Fibroblast of skin of left biceps (primary cell): ENCODE measurements at places on chromosomes 3 and 15.

- no peak for DNase-seq
These were observed 1.4 kb downstream of the EPHB3 start for GRCh38 chr3:184562878-184563560.

GRCh38 chr15:46266661-46267060 lies 631.8 kb downstream of the SQOR start:
- DNase-seq, result no peak

GRCh38 chr3:129867506-129868124 lies 25.9 kb downstream of the TMCC1 start:
- DNase-seq, result no peak

- DNase-seq, result peak; percentile 56
These were observed 567.2 kb upstream of the TBL1XR1 start for GRCh38 chr3:177764377-177764912.

GRCh38 chr3:179706233-179706632 lies 53.4 kb downstream of the USP13 start:
- no peak for DNase-seq

DNA sequence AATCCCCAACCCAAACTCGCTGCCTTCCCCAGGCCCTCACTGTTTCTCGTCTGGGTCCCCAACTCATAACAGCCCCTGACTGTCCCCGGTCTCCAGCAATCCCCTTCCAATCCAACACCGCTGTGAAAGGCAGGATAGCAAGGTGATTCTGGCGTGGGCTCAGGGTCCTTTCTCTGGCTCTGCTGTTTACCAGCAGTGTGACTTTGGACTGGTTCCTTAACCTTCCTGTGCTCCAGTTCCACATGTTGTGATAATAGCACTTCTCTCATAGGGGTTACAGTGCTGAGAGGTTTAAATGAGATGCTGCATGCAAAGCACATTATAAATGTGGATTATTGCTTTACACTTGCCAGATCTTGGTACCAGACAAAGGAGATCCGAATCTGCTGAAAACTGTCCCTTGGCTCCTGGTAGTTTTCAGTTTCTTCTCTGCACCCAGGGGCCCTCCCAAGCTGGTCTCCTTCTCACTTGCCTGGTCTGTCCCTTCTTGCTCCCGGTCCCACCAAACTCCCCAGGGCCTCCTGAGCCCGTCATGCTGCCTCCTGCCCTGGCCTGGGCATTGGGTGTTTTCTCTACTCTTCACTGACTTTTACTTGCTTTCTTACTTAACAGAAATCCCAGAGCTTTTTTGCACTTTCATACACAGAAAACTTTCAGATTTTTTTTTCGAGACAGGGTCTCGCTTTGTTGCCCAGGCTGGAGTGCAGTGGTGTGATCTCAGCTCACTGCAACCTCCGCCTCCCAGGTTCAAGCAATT lies 26.8 kb upstream of the CYP11A1 start:
- no peak for DNase-seq

- no peak for DNase-seq
These were observed 22.0 kb upstream of the HDC start for GRCh38 chr15:50287324-50288116.

DNA sequence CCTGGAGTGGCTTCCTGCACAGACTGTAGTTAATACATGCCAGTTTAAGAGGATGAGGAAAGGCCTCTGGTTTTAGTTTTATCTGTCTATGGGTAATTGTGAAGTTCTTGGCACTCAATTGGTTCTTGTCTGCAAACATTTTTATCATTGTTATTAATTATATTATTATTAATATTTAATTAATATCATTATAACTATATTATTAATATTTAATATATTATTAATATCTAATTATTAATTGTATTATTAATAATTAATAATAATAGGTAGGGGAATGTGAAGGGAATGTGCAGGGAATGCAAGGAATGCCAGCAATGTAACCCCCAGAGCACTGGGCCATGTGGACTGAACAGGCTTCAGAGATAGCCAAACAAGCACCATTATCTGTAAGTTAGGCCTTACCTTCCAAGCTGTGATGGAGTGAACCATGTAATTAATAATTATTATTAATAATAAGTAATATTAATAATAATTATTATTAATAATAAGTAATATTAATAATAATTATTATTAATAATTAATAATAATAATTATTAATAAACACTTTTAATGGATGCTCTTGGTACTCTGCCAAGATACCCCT lies 79.8 kb upstream of the NMNAT3 start:
- no peak for DNase-seq

- DNase-seq, result no peak
These were observed 24.5 kb upstream of the HDAC11 start for GRCh38 chr3:13455644-13456043.

GRCh38 chr3:141365201-141365600 lies 3.1 kb upstream of the ZBTB38 start:
- no peak for DNase-seq

GRCh38 chr3:155741603-155742002 lies 3.3 kb downstream of the PLCH1 start:
- no peak for DNase-seq

- no peak for DNase-seq
These were observed 25.2 kb upstream of the SLC4A7 start for GRCh38 chr3:27509376-27509775.

GRCh38 chr3:20068512-20069177 lies 28.4 kb downstream of the KAT2B start:
- no peak for DNase-seq

DNA sequence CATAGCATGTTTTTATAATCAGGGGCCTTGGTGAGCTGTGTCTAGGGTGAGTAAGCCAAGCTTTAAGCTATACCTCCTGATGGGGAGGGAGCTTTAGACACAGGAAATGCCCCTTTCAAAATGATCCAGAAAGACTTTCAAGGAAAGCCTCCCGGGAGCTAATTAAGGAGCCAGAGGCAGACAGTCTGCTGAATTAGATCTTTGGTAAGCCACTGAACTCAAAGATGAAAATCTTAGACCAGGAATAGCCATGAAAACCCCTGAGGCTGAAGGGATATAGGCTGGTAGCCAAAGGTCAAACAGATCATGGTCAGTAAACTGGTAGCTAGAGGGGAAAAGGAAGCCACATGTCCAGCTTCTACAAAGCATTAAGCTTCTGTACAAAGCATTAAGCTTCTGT lies 42.7 kb upstream of the GAP43 start:
- no peak for DNase-seq

GRCh38 chr15:93028632-93029213 lies 60.3 kb downstream of the RGMA start:
- peak; percentile 43 for DNase-seq

GRCh38 chr3:157865352-157866000 lies 240.7 kb downstream of the SHOX2 start:
- no peak for DNase-seq

- no peak for DNase-seq
These were observed 19.3 kb downstream of the ALCAM start for GRCh38 chr3:105385819-105386508.

DNA sequence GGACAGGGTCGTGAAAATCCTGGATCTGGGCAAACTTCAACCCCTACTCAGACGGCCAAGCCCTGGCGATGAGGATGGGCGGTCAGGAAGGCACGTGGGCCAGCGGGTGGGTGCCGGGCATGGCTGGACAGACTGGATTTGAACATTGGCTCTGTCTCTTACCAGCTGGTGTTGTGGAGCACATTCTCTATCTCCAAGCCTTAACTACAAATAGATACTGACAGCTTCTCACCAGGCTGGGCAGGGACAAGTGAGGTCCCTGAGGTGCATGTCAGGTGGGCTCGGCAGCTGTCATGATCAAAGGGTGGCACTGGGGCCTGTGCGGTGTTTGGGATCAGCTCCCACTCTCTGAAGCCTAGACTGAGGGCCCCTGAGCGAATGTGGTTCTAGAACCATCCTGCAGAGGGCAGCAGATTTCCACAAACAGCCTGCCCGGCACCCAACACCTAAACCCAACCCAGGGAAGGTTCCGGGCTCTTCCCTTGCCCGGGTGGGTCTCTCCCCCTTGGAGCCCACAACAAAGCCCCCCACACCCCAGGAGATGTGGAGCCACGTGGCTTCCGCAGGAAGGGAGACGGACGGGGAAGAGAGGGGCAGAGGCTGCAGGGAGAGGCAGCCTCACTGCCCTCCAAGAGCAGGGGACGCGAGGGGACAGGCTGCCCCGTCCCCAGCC lies 58.4 kb downstream of the RGMA start:
- no peak for DNase-seq

GRCh38 chr3:176839901-176840300 lies 357.4 kb downstream of the TBL1XR1 start:
- no peak for DNase-seq

DNA sequence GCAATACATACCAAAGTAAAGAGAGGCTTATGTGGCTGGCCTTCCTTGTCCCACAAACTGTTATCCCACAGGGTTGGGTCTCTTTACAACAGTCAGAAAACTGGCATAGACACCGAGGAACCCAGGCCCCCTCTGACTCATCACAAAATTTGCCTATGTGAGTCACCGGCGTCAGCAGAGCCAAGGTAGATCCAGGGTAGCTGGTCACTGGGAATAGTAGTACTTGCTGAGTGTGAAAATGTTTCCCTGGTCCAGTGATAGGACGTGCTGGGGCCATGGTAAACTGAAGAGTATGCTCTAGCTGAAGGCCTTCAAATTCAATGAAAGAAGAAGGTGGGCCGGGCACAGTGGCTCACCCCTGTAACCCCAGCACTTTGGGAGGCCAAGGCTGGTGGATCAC lies 27.1 kb upstream of the SKIL start:
- DNase-seq, result no peak

GRCh38 chr15:36673039-36673438 lies 93.6 kb downstream of the CDIN1 start:
- no peak for DNase-seq

DNA sequence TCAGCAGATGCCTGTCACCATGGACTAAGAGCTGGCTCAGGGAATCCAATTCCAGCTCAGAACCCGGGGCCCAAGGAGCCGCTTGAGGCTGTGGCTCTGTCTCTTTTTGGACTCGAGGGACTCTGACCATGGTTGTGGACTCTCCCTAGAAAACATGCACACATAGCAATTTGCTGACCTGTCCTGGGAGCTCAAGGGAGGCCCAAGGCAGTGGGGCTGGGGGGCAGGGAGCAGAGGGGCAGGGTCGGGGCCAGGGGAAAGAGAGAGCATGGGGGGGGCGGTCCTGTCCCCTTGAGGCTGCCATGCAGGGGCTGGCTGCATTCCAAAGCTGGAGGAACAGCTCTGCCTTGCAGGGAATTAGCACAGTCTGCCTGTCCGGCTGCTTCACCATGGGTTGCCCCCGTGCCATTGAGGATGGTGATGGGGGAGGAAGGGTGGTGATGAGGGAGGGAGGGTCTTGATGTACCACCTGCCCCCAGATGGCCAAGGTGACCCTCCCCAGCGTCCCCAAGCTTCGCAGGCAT lies 190.1 kb downstream of the GOLGA6L6 start:
- no peak for DNase-seq

DNA sequence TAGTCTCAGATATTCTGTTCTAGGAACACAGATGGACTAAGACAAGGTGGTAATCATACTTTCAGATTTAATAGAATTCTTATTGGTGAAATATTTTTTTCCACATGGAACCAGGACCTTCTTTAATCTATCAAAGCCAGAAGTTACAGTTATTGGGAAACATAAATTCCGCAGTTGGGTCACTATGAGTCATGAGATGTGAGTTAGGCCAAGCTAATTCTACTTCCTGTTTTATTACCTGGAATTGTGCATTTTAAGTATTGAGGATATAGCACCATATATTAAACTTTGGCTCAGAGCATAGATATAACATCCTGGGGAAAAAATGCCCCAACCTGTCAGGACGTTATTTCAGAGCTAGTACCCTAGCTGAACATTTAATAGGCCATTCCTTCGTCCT lies 96.4 kb upstream of the P3H2 start:
- no peak for DNase-seq

GRCh38 chr3:105526360-105527111 lies 159.8 kb downstream of the ALCAM start:
- DNase-seq, result no peak

DNA sequence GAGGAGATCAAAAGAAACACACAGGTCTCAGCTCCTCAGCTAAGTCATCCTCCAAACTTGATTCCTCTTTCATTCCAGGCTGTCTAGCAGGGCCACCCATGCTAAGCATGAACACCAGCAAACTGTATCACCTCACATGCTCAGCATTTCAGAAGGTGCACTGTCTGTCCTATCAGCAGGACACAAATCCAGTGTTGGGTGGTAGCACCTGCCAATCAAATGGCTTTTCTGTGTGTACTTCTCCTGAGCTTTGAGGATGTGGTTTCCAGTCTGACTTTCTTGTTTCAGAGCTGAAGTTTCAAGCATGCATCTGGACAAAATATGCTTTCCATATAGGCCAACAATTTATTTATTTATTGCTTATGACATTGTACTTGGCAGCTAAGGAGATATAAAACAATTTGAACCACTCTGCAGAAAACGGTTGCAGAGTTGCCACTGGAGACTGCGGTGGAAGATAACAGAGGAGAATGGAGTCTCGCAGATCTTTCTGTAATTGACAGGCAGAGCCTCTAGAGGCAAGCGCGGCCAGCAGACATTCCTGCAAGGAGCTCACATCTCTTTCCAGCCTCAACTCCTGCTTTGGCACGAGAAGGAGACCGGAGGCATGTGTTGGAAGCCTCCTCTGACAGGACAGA lies 167.1 kb upstream of the WNT5A start:
- peak; percentile 18 for DNase-seq

DNA sequence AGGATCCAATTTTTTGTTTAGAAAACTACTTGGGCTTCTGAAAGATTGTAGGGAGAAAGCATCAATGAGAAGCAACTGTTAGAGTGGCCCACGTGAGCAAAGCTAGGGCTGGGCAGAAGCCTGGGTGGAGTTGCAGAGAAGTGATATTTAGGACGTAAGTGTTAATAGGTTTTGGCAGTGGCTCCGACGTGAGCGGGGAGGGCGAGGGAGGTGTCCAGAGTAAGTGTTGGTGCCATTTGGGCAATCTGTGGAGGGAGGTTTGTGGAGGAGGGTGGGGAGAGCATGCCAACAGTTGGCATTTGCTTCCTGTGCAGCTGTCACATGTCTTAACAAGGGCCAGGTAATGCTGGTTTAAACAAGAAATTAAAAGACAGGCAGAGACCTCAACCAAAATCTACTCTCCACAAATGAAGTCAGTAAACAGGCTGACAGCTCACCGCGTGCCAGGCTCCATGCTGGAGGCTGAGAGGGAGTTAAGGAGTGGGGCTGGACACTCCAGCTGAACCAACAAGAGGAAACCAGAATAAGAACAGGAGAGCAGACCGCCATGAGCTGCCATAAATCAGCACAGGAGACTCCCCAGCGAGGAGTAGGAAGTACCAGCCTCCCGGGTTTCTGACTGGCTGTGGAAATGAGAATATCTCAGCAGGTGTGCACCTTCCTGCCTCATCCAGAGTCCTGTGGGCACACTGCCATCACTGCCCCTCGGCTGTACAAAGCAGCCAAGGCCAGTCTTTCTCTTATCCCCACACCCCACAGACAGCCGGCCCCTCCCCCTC lies 232.6 kb downstream of the ABHD5 start:
- DNase-seq, result no peak

- DNase-seq, result no peak
These were observed 150.5 kb upstream of the SLC2A2 start for GRCh38 chr3:171177056-171177455.

DNA sequence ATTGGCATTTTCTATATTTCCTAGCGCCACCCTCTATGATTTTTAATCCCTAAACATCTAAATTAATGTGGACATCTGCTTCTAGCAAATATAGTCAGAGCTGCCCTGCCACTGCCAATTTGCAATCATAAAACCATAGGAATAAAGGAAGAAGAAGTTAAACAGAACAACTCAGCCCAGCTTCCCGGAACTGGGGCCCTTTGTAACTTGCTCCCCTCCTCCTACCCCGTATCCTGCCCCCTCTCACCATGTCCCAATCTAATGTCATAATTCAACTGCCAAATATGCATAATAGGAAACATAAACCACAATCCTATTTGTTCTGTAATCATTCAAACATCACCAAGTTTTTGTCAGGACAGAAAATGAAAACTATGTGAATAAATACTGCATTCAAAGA lies 74.4 kb upstream of the ACP3 start:
- DNase-seq, result no peak
